ENCODE measurements at places on chromosomes 6 and 20. TPM values are rescaled to one million over a fixed set of nuclear protein-coding genes. Genes with fewer than 3 reads are reported as not detected.

Gene LY86
- not detected for total RNA-seq

Gene NOTCH4
- 4.7 TPM for total RNA-seq

- DNase-seq = no peak
Observed at GRCh38 chr6:136771306-136771705, 21.0 kb downstream of the MAP3K5 start.

- no peak for DNase-seq
Observed at GRCh38 chr6:9112544-9112943, 677.2 kb upstream of the SLC35B3 start.

Gene RAET1G
- not detected for total RNA-seq

Gene SDC4
- total RNA-seq = 256 TPM

GRCh38 chr6:4405621-4406212 lies 270.3 kb upstream of the ECI2 start:
- DNase-seq = no peak

Gene VPS52
- total RNA-seq = 104 TPM

Gene SNHG17
- 111 TPM for total RNA-seq
